Epithelial cell of esophagus (primary cell): ENCODE measurements at places on chromosomes 4 and X.

GRCh38 chr4:119243868-119244267 lies 31.4 kb downstream of the USP53 start:
- no peak for DNase-seq

DNA sequence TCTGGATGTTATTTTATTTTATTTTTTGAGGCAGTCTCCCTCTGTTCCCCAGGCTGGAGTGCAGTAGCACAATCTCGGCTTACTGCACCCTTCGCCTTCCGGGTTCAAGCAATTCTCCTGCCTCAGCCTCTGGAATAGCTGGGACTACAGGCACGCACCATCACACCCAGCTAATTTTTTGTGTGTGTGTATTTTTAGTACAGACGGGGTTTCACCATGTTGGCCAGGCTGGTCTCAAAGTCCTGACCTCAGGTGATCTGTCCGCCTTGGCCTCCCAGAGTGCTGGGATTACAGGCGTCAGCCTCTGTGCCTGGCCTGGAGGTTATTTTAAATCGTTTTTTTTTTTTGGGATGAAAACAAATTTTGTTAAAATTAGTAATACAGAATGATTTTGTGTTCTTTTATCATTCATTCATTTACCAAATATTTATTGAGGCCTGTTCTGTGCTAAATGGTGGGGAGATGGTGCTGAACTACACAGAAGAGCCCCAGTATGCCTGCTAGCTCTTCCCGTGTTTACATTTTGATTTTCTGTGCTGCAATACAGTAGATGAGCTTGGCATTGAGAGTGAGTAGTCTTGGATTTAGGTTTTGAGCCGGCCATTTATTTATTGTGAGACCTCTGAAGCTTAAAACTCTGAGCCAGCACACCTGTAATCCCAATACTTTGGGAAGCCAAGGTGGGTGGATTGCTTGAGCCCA lies 22.7 kb downstream of the ADD1 start:
- DNase-seq: no peak

- no peak for DNase-seq
These were observed 43.1 kb downstream of the SYNPO2 start for GRCh38 chr4:118931786-118932185.

DNA sequence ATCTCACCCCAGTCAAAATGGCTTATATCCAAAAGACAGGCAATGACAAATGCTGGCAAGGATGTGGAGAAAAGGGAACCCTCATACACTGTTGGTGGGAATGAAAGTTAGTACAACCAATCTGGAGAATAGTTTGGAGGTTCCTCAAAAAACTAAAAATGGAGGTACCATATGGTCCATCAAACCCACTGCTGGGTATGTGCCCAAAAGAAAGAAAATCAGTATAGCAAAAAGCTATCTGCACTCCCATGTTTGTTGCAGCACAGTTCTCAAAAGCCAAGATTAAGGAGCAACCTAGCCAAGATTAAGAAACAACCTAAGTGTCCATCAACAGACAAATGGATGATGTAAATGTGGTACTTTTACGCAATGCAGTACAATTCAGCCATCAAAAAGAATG lies 70.7 kb downstream of the DCAF12L1 start:
- DNase-seq: no peak

- no peak for DNase-seq
These were observed 66.7 kb upstream of the BOD1L1 start for GRCh38 chr4:13694256-13694655.

DNA sequence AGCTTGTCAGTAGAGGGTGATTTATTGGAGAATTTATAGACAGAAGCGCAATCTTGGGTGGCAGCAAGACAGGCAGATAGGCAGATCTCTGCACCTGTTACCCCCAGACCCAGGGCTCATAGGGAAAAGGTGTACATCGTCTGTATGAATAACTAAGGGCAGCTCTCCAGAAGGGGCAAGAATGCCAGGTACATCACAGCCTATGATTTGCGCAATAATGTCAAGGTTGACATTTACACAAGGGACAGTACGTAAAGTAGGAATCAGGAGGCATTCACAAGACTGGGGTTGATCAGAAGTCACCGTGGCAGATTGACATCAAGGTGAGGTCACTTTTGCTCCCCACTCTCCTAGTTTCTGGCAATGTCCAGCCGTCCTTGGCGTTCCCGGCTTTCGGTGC lies 524.1 kb downstream of the TRIML1 start:
- no peak for DNase-seq

- DNase-seq: no peak
These were observed 71.0 kb downstream of the AFF1 start for GRCh38 chr4:87005690-87006425.

DNA sequence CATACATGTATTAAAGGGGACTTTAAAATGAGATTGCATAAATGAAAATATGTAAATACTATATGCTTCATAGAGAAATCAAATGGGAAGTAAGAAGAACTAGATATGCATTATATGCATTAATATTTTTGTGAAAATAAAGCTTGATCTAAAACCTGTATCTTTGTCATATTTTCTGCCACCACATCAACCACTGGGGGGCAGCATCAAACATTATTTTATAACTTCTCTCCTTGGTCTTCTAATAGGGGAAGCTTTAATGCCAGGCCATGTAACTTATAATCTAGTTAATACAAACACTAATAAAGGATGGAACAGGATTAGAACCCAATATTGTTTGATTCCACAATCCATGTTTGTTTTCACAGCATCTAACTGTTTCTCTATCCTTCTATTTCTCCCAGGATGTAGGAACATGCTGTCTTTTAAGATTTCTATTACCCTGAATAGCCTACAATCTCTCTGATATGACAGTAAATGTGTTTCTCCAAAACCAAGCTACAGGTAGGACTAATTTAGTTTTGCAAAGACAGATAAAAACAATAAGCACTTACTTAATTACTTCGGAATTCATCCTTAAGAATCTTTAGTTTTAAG lies 10.0 kb downstream of the QRFPR start:
- DNase-seq: peak; percentile 50

DNA sequence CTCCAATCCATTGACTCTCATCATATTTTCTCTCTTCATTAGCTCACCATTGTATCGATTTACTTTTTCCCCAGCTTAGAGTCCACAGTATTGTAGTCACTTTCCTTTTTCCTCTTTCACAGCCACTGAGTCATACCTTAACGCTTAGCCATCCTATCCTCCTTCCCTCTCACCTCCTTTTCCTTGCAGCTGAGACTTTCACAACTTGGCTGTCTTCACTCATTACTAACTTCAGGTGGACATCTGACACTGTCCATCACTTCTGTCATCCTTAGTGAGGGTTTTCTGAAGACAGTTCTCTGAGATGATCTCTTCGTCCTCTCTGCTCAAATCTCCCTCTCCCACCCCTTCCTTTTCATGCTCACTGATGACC lies 70.5 kb upstream of the ESX1 start:
- peak; percentile 73 for DNase-seq

DNA sequence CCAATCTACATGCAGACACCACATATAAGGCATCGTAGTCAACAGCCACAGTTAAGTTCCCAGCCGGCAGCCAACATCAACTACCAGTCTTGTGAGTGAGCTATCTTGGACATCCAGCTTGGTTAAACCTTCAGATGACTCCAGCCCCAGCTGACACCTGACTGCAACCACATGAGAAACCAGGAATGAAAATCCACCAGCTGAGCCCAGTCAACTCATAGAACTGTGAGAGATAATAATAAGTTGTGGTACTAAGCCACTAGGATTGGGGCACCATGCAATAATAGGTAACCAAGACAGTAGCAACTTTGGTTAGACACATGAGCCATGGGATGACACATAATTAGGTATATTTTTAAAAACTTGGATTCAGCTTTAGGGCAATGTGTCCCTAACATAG lies 188.1 kb upstream of the BCOR start:
- DNase-seq: no peak

DNA sequence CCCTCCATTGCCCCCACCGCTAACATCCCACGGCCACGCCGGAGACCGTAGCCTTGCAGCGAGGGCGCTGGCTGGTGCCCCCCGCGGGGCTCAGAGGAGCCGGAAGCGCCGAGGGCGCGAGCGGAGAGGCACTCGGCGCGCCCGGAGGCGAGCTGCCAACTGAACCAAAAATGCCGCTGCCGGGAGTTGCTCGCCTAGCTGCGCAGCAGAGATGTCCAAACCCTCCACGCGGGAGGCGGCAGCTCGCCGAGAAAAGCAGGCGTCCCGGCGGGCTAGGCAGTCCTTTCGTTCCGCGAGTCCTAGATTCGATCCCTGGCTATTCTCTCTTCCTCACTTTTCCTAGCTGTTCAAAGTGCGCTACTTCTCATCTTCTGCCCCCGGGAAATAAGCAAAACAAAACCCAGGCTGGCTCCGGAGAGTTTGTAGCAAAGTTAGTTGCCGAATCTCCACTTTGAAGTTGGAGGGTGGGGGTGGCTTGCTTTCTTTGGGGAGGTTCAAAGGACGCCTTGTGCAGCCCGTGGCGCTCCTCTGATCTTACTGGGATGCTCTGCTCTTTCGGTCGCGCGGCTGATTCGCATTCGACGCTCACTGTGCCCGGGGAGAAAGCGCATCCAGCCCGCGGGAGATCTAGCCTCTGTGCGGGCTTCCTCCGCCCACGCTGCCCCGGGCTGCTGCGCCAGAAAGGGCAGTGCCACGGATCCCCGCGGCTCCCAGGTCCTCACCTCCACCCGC lies 723 bp downstream of the NKX6-1 start:
- DNase-seq: peak; percentile 17

GRCh38 chrX:108734426-108734825 lies 1.9 kb downstream of the IRS4 start:
- no peak for DNase-seq

DNA sequence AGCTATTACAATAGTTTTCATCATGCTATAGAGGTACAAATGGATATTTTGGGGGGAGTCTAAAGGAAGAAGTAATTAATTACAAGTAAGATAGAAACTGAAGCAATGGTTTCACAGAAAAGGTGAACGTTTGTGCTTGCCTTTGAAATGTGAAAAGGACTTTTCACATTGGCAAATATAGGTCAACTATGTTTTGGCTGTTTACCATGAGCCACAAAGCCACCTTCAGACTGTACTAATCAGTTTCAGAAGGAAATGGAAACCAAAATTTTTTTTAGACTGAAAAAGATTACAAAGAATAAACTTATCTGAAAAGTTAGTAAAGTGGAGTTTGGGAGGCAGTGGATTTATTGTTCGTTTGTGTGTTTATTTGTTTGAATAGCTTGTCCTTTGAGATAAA lies 32.1 kb downstream of the SYTL5 start:
- no peak for DNase-seq

- no peak for DNase-seq
These were observed 155.7 kb downstream of the SLC4A4 start for GRCh38 chr4:71494539-71494938.

- DNase-seq: no peak
These were observed 82.6 kb upstream of the TMEM164 start for GRCh38 chrX:109920325-109920724.

DNA sequence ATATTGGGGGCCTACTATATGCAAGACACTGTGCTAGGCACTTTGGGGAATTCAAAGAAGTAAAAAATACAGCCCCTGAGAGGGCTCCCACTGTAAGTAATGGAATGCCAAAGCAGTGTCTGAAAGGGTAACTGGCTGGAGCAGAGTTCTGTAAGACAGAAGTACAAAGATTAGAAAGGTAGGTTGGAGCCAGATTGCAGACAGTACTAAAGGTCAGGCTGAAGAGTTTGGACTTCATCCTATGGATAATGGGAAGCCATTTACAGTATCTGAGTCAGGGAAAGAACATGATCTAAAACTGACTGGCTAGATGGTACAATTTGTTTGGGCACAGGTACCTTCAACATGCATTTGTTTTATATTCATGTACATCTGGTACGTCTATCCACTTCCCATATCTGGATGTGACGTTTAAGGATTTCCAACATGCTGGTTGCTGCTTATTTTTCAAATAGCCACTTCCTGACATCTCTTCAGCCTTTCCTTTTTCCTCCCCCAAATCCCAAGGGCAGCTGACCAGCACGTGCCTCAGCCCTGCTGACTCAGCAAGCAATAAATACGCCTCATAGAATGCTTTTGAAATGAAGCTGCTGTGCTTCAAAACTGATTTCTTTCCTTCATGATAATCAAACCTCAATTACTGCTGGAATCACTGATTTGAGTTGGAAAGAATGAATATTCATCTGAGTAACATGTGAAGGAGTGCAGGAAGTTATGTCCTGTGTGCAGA lies 9.5 kb downstream of the ENOX2 start:
- no peak for DNase-seq

- DNase-seq: no peak
These were observed 192.1 kb downstream of the TBX22 start for GRCh38 chrX:80206647-80207046.
